ENCODE measurements at places on chromosomes 13 and 19.

DNA sequence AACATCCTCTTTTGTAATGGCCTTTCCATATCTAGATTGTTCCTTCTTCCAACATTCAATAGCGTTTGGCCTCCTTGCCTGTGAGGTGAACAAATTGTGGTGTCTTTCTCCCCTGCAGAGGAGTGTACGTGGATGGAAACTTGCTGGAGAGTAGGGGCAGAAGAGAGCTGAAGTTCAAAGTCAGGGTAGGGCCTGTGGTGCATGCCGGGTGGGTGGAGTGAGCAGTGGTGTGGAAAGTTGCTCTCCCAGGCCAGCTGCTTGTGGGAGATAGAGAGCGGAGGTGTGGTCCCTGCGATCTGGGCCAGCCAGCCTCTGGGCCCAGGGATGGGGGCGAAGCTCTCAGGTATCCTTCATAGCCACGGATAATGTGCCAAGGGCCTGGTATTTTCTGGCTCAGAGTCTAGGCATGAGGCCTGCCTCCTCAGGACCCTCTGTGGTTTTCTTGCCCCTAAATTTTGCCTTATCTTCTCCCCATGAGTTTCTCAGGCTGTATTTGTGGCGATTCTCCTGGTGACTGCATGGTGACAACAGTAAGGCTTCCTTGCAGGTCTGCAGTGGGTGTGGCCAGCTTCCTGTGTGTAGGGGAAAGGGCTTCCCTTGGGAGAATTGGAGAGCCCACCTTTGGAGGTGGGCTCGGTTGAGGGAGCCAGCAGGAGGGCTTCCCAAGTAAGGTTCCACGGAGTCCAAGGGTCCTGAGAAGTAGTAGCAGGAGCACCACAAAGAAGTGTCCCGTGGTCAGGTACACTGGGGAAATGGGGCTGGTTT is 6.7 kb downstream of the RGCC start:
- DNase-seq, result peak; percentile 28

DNA sequence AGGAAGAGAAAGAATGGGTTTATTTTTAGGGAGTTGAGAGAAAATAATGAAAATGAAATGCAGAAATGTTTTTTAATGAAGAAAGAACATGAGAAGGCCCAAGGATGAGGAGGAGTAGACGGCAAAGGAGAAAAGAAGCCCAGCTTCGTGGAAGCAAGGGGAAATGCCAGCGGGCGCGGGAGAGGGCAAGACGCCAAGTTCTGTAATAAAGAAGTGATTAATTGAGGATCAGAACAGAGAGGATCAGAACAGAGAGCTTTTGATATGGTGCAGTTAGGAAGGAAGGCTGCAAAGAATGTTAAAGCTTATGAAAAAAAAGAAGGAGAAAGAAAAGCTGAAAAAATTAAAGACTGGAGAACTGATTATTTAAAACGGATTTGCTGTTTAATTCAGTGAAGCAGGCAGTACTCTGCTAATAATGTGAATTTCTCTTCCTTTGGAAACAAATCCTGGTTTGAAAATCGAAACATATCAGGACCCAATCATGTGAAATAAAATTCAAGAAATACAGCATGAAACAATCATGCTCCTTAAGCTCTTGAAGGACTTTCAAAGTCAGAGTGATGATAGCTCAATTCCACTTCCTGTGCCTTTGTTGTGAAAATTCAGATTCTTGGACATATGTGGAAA is 99.3 kb upstream of the SOX1 start:
- no peak for DNase-seq

GRCh38 chr19:33461256-33462111 is 60.1 kb downstream of the PEPD start:
- DNase-seq, result no peak

GRCh38 chr19:11418549-11419506 is at the start of gene RGL3:
Gene RGL3 (minus strand): TSS chr19:11419314. CDS start chr19:11419278, 36 bp downstream.
- DNase-seq, result no peak

- no peak for DNase-seq
Measured at GRCh38 chr13:113808058-113808834, 49.2 kb downstream of the TMEM255B start.

- no peak for DNase-seq
Measured at GRCh38 chr19:7930765-7931164, 4.8 kb upstream of the CTXN1 start.

DNA sequence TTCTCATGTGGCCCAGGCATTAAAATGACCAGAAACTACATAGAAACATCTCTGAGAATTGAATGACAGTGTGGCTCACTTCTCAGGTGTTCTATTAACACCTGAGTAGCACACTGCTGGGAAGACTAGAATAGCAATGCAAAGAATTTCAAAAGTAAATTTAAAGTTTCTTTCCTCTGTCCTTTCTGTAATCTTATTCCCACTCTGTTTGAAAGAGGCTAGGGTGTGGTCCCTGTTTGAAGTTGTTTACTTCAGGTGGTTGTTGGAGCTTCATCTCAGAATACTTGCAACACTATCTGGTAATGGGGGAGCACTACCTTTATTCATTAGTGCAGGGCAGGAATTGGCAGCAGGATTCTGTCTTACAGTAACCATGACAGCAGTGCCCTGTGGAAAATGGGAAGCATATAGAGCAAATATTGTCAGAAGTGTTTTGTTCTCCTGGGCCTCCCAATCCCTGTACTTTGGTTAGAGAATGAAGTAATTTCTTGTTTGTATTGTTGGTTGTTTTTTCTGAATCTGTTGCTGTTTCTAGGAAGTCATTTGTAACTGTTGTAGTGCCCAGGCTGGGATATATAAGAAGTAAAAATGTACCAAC is 1210.2 kb upstream of the ATXN8OS start:
- no peak for DNase-seq

DNA sequence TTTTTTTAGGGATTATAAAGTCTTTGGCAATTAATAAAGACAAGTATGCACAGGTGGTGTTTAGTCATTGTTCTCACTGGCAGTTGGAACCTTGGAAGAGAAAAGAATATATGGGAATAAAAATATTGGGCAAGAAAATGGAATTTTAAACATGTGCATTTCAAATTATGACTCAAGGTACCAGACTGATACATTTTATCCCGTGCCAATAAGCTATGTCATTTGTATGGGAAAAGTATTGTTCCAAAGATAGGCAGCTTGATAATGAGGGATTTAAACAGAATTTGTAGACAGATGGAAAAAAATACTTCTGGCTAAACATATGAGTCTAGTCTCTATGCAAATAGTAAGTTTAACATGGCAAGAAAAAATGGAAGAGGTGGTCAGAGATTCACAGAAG is 169.5 kb upstream of the UFM1 start:
- no peak for DNase-seq

- DNase-seq, result no peak
Measured at GRCh38 chr19:18501832-18502231, 20.0 kb downstream of the ELL start.

DNA sequence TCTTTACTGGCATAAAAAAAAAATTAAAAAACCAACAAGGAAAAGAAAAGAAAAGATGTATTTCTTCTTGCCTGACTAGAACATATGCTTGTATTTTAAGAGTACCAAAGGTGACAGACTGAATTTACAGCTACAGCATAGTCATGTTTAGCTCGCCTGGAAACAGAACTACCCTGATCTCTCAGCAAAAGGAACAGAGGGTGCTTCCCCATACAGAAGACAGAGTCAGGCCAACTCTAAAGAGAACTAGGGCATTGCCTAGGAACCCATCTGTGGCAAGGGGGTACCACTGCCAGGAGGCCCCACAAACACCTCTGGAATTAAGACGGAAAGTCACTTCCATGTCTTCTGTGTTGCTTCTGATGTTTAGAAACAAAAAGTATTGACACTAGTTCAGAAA is 252.1 kb upstream of the STARD13 start:
- no peak for DNase-seq

DNA sequence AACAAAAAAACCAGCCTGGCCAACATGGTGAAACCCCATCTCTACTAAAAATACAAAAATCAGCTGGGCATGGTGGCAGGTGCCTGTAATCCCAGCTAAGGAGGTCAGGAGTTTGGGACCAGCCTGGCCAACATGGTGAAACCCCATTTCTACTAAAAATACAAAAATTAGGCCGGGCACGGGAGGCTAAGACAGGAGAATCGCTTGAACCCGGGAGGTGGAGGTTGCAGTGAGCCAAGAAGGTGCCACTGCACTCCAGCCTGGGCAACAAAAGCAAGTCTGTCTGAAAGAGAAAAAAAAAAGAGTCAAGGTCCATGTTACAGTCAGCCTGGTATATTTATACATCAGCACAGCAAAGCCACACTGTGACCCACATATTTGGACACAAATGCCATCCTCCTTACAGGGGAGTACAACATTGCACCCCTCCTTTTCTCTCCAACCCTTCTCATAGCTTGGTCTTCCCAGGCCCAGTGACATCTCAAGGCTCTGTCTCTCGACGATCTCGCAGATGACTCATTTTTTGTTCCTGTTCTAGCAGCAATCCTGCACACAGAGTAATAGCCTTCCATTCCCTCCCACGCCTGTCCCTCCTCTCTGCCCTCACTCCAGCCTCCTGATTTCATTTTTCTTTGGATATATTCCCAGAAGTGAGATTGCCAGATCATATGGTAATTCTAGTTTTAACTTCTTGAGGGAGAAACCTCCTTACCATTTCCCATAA is 21.0 kb upstream of the DPP9 start:
- DNase-seq, result no peak

All from stimulated activated CD8-positive, alpha-beta memory T cell treated with anti-CD3 and anti-CD28 coated beads, Interleukin-4, amount 100 ng/mL, for 24 hours (primary cell).